ENCODE measurements at places on chromosomes 12 and 14.
A peak's percentile ranks its signal among the peaks of the same experiment; 100 is the strongest.

- no peak for DNase-seq
- no peaks in the 10 kb centered on the region for H3K27me3 ChIP-seq
- no peak overlapping the region for H3K27ac ChIP-seq
- no peak overlapping the region for H3K4me3 ChIP-seq
- no peaks in the 10 kb centered on the region for H3K36me3 ChIP-seq
Observed at GRCh38 chr14:63480599-63480998, 62.6 kb downstream of the PPP2R5E start.

DNA sequence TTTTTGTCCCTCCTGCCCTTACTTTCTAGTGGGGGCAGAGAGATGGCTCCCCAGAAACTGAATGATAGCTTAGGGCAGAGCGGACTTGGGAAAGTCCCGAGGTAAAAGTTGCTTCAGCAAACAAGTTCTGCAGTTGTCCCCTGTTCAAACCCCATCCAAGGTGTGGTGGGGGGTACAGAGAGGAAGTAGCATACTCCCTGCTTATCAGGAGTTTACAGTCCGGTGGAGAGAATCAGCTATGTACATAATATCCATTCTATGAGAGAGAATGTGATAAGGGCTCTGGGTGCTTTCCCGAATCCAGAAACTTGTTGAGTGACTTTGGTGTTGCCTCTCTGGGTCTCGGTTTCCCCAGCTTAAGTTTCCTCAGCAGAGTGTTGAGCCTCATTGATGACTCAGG lies 40.4 kb upstream of the VRK1 start:
- no peak for DNase-seq
- H3K27me3 ChIP-seq, result no peaks in the 10 kb centered on the region
- no peak overlapping the region for H3K4me3 ChIP-seq
- no peaks in the 10 kb centered on the region for H3K4me1 ChIP-seq
- H3K36me3 ChIP-seq, result no peaks in the 10 kb centered on the region
- H3K27ac ChIP-seq, result no peak overlapping the region

DNA sequence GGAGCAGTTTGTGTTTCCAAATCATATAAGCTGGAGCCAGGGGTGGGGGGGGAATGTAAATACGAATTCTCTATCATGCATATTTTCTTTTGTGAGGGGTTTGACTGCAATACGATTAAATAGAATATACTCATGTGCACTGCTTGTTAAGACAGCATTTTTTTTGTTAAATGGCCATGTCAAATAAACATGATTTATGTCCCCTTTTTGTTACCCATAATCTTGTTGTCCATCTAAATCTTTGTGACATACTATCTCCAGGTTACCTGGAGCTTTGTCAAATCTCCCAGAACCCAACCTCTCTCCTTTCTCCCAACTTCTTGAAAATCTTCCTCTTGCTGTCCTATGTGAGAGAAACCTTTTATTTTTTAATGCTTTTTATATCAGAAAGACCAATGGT lies 233.1 kb downstream of the SLC25A21 start:
- no peaks in the 10 kb centered on the region for H3K4me1 ChIP-seq
- no peaks in the 10 kb centered on the region for H3K27me3 ChIP-seq
- no peaks in the 10 kb centered on the region for H3K36me3 ChIP-seq
- H3K4me3 ChIP-seq, result no peak overlapping the region
- no peak for DNase-seq

DNA sequence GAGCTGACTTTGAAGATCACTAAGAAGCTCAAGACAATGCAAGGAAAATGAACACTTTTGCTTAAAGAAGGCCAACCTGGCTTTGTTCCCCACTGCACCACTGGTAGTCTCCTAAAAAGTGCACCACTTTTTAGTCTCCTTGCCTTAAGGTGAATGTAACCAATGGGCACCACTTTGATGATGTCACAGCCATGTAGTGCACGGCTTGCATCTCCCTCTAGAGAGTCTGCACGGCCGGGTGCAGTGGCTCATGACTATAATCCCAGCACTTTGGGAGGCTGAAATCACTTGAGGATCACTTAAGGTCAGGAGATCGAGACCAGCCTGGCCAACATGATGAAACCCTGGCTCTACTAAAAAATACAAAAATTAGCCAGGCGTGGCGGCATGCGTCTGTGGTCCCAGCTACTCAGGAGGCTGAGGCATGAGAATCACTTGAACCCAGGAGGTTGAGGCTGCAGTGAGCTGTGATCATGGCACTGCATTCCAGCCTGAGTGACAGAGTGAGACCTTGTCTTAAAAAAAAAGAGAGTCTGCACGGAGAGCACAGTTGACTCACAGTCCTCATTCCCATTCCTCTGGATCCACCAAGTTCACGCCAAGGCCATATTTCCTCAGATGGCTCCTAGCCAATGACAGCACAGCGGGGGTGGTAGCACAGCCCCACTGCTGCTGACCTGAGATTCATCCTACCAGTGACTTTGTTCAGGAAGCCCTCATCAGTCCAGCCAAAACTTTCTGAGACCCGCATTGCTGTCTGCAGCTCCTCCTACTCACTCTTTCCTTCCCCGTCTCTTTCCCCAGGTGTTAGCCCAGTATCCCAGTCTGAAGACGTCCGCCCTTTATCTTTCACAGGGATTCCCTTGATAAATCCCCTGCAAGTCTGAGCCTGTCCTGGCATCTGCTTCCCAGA lies 16.5 kb upstream of the IFT81 start:
- H3K27ac ChIP-seq, result peak overlapping the region; percentile 92
- no peaks in the 10 kb centered on the region for H3K4me1 ChIP-seq
- no peaks in the 10 kb centered on the region for H3K27me3 ChIP-seq
- peak; percentile 64 for DNase-seq

DNA sequence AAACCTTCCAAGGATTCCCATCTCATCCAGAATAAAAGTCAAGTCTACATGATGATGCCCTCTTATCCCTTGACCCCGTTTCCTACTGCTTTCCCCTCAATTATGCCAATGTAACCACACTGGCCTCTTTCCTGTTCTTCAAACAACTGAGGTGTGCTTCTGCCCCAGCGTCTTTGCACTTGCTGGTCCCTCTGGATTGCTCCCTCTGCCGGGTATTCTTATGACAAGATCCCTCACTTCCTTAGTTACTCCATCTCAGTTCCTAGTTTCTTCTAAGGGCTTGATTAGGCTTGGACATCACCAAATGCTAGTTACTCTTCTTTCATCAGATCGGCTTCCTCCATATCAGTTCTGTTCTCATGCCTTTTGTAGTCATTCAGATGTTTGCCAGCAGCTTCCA lies 32.7 kb upstream of the PELI2 start:
- H3K4me3 ChIP-seq, result no peak overlapping the region
- DNase-seq, result no peak
- H3K36me3 ChIP-seq, result no peaks in the 10 kb centered on the region
- no peak overlapping the region for H3K27ac ChIP-seq
- H3K27me3 ChIP-seq, result no peaks in the 10 kb centered on the region
- no peaks in the 10 kb centered on the region for H3K4me1 ChIP-seq

DNA sequence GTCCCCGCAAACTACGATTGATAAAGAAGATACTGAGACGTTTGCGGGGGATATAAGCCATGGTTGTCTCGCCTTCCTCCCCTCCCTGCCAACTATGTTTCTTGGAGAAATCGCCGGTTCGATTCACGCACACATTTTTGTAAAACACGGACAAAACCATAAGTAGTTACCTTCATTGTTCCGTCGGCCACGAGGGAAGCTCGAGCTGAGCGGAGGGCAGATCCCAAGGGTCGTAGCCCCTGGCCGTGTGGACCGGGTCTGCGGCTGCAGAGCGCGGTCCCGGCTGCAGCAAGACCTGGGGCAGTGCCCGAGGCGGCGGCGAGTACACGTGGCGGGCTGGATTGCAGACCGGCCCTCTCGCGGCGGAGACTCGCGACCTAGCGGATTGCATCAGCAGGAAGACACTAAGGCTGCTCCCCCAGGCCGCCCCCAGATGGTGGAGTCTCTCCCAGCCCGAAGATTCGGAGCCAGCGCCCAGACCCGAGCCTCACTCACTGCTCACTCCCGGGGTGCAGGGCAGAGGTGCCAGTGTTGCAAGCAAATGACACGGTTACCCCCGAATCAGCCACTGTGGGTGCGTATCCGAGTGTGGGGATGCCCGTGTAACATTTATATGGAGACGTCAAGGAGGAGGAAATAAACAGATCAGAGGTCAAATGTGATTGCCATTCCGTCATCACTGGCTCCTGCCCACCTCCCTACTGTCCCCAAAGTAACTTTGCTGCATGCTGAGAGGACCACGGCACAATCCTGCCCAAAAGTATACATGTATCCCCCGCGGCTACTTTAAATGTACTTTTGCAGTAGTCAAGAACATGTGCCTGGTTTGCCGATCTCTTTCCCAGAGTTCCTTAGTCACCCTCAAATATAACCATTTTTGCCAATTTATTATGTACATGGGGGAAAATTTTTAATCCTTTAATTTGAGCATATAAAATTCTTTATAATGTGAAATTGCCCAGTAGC lies at the start of gene BCAT1:
TSS of gene BCAT1 (minus strand) at position 345 of the 966 bp plus-strand sequence. CDS start at position 176, 169 bp downstream.
- H3K36me3 ChIP-seq, result no peaks in the 10 kb centered on the region
- H3K27me3 ChIP-seq, result no peaks in the 10 kb centered on the region
- DNase-seq, result peak; percentile 84
- H3K27ac ChIP-seq, result no peak within 1 kb of the TSS
- H3K4me3 ChIP-seq, result peak within 1 kb of the TSS; percentile 53

GRCh38 chr12:67006610-67007009 lies 262.5 kb upstream of the CAND1 start:
- no peak overlapping the region for H3K27ac ChIP-seq
- no peak overlapping the region for H3K4me3 ChIP-seq
- DNase-seq, result no peak
- no peaks in the 10 kb centered on the region for H3K36me3 ChIP-seq

DNA sequence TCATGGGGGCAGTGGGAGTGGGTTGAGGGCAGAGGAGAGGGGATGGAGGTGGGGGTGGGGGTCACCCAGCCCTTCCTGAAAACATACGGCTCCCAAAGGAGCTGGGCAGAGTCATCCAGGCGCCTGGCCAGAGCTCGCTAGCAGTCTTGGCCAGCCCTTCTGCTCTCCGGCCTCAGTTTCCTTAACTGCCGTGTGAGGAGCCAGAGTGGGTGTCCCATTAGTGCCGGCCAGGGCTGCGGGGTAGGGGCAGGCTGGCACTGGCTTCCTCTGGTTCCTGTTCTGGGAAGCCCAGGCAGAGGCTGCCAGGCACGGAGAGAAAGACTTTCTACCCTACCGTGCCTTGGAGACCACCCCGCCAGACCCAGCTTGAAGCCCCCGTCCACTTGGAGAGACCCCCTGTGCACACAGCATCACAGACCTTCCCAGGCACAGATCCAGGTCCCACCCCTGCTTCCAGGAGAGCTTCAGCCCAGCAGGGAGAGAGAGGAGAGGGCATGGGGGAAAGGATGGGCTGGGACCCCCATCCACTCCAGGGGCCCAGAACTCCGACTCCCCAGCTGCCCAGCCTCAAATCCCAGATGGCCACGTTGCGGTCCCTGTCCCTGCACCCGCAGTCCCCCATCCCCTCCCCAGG lies 93.3 kb downstream of the RFLNA start:
- H3K4me1 ChIP-seq, result peaks cover 80% of the 10 kb centered on the region
- H3K27ac ChIP-seq, result peak overlapping the region; percentile 91
- DNase-seq, result no peak
- H3K36me3 ChIP-seq, result peaks cover 24% of the 10 kb centered on the region

- peaks cover 5% of the 10 kb centered on the region for H3K27me3 ChIP-seq
- H3K4me3 ChIP-seq, result no peak overlapping the region
- H3K27ac ChIP-seq, result no peak overlapping the region
Observed at GRCh38 chr14:69818758-69819191, 21.7 kb upstream of the SLC10A1 start.

DNA sequence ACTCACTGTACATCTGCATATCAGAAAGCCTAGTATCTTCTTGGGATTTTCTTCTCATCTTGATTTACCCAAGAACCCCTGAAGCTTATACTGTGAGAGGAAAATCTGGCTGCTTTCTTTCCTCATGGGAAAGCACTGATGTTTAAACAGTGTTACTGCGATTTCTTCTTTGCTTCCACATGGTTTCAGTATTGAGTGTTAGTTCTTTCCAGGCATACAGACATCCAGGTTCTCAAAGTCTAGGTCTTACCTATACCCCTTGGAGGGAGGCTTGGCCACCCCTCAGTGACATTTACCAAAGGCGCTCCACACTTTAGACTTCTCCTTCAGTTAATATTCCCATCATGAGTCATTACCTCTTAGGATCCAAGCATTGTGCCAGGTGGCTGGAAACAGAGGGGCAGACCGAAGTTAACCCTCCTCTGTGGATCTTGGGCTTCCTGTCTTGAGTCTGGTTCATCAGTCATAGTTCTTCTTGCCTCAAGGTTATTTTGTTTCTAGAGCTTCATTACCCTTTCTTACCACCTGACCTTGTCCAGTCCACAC lies 79.1 kb downstream of the TMEM117 start:
- no peaks in the 10 kb centered on the region for H3K36me3 ChIP-seq
- H3K27me3 ChIP-seq, result no peaks in the 10 kb centered on the region
- no peak overlapping the region for H3K4me3 ChIP-seq

DNA sequence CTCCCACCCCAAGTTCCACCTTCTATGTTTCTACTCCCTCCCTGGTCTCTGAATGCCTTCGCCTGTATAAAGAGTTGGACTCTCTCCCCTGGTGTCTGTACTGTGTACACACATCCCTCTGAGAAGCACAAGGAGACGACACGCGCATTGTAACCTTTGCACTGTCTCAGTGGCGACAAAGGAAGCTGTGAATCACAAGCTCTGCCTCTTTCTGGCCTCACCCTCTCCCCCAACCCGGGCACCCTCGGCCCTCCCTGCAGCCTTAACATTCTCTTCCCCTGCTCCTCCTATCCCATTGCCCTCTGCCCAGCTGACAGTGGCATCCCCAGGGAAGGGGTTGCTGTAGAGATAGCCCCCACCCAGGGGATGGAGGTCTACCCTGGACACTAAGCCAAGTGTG lies 2.5 kb upstream of the SMARCD1 start:
- DNase-seq, result no peak
- no peaks in the 10 kb centered on the region for H3K4me1 ChIP-seq
- H3K27ac ChIP-seq, result no peak overlapping the region
- no peaks in the 10 kb centered on the region for H3K27me3 ChIP-seq
- H3K36me3 ChIP-seq, result peaks cover 14% of the 10 kb centered on the region
- no peak overlapping the region for H3K4me3 ChIP-seq

DNA sequence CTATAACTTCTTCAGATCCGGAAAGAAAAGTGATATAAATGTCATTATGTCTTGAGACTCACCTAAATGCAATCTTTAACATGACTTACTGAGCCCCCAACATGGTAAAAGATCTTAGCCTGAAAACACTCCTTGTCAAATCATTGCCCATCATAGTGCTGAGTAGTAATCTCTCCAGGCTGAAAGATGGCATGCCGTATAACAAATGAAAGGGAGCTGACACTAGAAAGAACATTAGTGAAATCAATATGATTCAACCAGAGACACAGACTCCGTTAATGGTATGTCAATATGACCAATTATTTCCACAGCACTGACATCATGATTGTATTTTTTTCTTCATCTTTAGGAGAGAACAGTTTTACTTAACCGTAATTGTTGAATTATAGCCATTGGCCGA lies 54.4 kb downstream of the BICD1 start:
- no peaks in the 10 kb centered on the region for H3K27me3 ChIP-seq
- no peak for DNase-seq
- no peak overlapping the region for H3K27ac ChIP-seq
- no peaks in the 10 kb centered on the region for H3K4me1 ChIP-seq
- no peak overlapping the region for H3K4me3 ChIP-seq
